Fibroblast of skin of right quadriceps (primary cell): ENCODE measurements at places on chromosomes 12 and 14.

DNA sequence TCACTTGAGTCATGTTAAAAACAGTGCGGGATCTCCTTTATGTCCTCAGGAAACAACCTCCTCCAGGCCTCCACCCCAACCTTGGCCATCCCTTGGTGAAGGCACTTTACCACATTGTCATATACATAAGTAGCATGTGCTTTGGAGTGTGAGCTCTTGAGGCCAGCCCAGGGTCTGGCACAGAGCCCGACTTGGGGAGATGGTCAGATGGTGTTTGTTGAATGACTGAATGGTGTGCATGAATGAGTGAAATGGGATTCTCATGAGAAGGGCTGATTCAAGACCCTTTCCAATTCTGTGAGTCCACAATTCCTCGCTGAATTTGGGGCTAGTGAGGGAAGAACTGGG, 52.9 kb upstream of the DLK1 start:
- no peak for DNase-seq

DNA sequence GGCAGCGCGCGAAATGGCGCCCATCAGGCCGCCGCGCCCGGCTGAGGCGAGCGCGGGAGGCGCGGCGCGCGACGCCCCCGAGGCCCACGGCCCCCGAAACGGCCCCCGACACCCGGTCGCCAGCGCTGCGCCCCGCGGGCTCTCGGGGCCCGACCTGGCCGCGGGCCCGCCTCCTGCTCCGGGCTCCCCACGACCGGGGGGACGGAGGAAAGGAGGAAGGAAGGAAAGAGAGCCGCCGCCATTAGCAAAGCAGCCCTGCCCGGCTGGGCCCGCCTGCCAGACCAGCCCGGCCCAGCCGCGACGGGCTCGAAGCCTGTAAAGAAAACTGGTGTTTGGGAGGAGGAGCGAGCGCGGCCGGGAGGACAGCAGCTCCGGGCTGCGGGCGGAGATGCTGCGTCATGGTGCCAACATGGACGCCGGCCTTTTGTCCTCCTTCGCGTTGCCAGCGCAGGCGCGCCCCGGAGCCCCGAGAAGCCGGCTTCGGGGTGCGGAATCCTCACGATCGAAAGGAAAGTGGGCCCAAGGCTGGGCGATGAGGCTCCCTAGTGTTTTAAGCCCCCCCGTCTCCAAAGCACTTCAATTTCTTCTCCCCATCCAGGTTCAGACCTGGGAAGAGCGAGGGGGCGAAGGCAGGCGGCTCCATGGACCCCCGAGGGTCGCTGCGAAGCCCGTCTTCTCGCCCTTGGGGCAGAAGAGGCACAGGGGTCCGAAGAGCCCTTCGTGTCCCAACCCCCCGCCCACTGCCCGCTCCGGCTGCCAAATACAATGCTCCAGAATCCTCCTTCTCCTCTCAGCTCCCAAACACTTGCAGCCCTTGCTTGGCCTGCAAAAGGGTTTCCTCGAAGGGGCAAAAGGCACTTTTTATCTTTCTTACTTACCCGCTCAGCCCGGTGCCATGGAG, 2.9 kb upstream of the SETD1B start:
- DNase-seq = peak; percentile 84

GRCh38 chr12:121162384-121162783, 29.7 kb downstream of the P2RX7 start:
- DNase-seq = no peak

DNA sequence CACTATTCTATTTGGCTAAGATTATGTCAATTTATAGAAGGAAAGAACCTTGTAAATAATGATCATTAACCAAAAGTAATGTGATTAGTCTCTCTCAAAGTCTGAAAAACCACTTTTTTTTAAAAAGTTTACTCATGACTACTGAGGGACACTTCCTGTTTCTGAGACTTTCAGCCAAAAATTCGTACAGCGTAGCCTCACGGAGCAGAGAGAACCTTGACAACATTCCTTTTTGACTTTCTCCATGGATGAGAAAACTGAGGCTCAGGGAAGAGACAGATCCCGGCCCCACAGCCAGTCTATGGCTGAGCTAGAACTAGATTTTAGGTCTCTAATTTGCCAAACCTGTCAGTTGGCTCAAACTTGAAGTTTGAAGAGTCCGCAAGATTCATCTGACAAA, 68.2 kb downstream of the DAD1 start:
- DNase-seq = no peak
